Cardiac fibroblast (primary cell): ENCODE measurements at places on chromosomes 1 and 21.

DNA sequence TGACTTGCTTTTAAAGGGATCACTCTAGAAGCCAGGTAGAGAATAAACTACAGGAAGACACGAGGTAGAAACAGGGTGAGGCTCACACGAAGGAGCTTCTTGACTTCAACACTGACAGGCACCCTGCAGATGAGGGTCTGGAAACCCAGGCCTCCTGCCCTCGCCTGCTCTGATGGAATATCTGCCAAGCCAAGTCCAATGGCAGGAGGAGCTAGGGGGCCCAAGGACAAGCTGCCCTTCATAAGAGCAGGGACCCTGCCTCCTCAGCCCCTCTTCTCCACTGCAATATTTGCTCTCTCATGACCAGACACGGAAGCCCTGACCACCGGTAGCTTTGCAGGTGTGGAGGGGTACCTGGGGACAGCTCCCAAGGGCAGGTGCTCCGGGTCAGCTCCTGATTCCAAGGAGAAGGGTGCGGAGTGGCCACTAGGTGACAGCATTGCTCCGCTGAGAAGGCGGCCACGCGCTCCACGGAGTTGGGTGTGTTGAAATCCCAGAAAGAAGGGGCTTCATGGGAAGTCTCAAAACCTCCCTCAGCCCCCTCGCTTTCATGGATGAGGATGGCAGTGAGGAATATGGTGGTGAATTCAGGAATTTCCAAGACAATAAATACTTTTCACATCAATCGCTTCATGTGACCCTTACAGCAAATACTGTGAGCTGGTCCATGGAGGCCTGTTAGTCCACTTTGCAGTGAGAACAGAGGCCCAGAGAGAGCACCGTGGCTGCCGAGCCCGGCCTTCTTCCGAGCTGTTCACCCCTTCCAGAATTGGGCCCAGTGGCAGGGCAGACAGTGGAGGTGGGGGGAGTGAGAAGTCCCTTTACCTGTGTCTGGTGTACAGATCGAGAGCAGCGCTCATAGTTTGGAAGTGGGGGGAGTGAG, 33.2 kb upstream of the PAX7 start:
- DNase-seq = peak; percentile 53

DNA sequence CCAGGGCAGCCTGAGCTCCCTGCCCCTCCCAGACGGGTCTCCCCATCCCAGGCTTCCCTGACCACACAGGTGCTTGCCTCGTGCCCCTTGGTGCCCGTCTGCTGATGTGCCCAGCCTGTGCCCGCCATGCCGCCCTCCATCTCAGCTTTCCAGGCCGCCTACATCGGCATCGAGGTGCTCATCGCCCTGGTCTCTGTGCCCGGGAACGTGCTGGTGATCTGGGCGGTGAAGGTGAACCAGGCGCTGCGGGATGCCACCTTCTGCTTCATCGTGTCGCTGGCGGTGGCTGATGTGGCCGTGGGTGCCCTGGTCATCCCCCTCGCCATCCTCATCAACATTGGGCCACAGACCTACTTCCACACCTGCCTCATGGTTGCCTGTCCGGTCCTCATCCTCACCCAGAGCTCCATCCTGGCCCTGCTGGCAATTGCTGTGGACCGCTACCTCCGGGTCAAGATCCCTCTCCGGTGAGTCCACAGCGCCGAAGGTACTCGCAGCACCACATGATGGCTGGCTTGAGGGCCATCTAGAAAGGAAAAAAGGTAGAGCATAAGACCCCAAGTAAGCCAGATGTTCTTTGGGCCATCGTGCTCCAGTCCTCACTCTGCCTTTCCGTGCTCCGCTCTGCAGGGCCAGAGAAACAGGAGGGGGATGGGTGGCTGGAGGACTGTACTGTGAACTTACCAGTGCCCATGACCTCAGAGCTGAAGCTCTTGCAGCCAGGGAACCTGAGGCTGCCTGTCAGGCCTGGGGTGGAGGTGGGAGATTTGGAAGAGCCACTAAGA, 1.4 kb downstream of the ADORA1 start:
- no peak for DNase-seq

- DNase-seq = no peak
Observed at GRCh38 chr1:30353637-30354036, 369.7 kb downstream of the MATN1 start.

DNA sequence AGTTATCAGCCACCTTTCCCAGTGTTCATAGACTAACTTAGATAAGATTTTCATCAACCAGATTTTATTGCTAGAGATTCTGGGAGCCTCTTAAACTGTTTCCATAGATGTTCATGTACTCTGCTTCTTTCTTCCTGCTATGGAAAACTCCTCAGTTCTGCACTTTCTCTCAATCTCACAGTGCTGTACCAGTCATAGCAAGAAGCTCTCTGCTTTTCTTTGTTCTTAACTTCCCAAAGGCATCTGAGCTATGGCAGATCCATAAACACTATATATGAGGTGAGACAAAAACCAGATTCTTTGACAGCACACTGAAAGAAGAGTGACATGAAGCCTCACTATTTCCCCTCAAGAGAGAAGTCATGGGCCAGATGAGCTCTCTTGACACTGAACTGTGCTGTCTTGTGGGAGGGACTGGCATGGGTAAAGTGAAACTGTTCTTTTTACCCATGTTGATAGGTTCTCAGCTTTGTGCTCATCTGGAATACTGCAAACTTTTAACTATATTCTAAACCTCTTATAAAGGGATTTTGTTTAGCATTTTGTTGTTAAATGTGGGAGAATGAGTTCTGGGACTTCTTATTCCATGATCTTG, 64.2 kb upstream of the LYPLAL1 start:
- DNase-seq = no peak

GRCh38 chr1:100736746-100737145, 17.2 kb downstream of the VCAM1 start:
- peak; percentile 56 for DNase-seq

DNA sequence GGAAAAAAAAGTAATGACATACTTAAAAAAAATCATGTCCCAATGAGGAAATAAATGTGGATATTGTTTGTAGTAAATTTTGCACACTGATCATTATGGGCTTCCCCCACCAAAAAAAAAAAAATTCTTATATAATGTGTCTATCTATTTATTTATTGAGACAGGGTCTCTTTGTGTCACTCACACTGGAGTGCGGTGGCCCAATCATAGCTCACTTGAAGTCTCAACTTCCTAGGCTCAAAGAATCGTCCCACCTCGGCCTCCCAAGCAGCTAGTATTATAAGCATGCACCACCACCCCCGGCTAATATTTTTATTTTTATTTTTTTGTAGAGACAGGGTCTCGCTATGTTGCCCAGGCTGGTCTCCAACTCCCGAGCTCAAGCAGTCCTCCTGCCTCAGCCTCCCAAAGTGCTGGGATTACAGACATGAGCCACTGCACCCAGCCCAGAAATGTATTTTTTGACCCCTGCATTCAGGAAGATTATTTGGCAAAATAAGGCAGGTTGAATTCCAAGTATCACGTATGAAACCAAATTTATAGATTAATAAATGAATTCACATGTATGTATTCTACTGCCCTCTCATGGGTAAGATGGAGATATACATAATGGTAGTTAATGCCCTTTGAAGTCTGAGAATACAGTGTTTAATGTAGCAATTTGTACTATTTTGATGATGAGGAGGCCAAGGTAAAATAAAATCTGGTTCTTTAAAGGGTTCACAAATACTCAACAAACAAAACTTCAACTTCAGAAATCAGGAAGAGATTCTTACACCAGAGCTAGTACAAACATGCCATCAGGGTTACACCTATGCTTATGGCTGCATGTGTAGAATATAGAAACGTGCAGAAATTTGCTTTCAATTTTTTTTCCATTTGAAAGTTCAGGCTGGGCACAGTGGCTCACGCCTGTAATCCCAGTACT, 1.4 kb upstream of the DENND2C start:
- DNase-seq = peak; percentile 30

- DNase-seq = no peak
Observed at GRCh38 chr1:204756811-204757210, 71.3 kb upstream of the LRRN2 start.

- no peak for DNase-seq
Observed at GRCh38 chr1:75861831-75862230, 65.1 kb downstream of the MSH4 start.

DNA sequence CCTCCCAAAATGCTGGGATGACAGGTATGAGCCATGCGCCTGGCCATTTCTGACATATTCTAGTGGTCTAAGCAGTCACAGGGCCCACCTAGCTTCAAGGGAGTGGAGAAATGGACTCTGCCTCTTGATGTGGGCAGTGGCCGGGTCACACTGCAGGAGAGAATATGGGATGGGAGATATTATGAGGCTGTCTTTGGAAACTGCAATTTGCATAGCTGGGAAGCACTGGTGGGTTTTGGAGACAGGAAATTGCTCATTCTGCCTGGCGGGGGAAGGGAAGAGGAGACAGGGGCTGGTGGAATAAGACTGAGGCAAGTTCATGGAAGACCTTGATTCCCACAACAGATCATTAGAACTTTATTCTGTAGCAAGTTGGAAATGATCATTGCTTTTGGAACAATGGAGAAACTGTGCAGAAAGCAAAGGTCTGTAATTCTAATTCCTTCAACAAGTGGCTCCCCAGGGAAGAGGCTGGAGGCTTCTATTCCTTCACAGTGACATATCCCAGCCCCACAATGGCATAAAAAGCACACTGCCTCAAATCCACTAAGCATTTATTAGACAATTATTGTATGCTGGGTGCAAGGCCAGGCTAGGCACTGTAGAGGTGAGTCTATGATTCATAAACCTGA, 10.5 kb downstream of the NCMAP start:
- no peak for DNase-seq

DNA sequence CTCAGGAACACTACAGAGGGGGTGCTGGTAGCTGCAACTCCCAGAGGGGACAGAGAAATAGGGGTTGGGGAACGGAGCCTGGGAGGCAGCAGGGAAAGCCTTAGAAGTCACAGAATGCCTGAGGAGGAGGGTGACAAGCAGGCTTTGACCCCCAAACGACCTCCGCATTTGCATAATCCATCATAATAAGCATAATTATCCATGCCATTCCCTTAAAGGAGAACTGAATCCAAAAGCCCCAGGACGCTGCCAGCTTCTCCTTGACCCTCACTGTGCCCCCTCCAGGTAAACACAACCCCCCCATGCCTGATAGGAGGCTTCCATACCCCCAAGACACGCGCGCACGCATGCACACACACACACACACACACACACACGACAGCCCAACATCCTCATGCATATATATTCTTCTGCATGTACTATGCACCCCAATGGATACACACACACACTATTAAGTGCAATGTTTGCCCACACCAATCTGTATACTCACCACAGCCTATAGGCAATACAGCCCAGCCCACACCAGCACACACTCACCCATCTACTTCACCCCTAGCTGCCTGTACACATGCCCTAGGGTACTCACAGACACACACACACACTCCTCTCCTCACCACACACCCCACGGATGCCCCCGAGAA, 27.8 kb downstream of the SDC3 start:
- no peak for DNase-seq

- DNase-seq = no peak
Observed at GRCh38 chr1:21268281-21269239, 21.7 kb downstream of the ECE1 start.

DNA sequence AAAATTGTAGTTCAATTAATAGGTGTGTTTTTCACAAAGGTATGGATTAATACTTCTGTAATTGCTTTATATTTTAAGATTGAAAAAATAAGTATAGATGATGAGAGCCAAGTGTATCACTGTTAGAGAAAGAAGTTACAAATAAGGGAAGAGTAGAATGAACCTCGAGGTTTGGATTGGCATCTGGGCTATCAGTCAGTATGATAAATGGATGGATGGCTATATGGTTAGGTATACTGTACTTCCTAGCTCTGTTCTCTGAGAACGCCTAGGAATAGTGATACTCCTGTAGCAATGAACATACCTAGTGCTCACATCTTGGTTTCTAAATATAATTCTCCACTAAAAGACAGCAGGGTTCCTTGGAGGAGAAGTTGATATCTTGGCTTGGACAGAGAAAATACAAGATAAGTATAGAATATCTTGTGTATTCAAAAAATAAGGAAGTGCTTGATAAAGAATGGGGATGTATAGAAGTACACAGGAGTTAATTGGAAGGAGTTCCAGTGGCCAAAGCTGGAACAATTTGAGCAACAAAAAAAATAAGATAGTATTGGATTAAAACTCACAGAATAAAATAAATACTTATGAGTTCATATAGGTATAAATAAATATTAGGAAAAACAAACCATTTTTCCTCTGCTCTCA, 12.4 kb downstream of the IPO9 start:
- DNase-seq = no peak

GRCh38 chr1:208513799-208514198, 269.6 kb upstream of the PLXNA2 start:
- no peak for DNase-seq

GRCh38 chr1:167297222-167298214, 76.8 kb downstream of the POU2F1 start:
- DNase-seq = peak; percentile 62

GRCh38 chr21:29145354-29145782, 14.9 kb downstream of the MAP3K7CL start:
- DNase-seq = peak; percentile 88

- DNase-seq = no peak
Observed at GRCh38 chr1:214515544-214516433, 35.6 kb downstream of the PTPN14 start.

GRCh38 chr1:97192872-97193572, 471.4 kb downstream of the PTBP2 start:
- peak; percentile 93 for DNase-seq

DNA sequence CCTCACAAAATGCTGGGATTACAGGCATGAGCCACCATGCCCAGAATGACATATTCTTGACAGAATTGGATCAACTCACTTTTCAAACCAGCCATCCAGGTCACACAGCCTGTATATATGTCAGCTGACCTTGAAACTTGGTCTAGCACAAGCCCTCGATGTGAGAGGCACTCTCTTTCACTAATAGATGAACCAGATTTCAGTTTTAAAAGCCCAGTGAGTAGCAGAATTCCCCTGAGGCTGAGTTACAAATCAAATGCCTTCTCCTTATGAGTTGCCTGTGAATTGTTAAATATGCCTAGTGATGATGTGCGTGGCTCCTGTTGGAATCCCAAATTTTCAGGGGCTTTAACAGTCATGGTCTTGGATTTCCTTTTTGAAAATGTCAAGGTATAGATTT, 88.7 kb downstream of the CD247 start:
- DNase-seq = no peak
